ENCODE measurements at places on chromosomes 11 and 22.

DNA sequence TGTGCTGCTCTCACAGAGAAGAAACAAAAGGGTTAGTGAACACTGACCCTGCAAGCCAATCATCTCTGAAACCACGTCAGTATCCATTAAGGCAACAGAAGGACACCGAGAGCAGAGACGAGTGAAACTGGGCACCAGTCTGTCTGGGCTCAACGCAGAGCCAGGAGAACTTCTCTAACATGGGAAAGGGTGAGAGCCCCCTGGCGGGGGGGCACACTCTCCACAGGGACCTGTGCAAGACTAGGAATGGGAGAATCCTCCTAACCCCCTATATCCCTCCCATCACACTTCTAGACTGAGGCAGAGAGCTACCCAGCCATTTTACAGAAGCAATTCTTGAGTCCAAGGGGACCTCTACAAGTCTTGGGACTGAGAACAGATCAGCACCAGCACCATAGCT, 285.8 kb downstream of the SOX6 start:
- no peak for DNase-seq

GRCh38 chr11:59810911-59811259, 307 bp upstream of the MRPL16 start:
- DNase-seq: no peak

DNA sequence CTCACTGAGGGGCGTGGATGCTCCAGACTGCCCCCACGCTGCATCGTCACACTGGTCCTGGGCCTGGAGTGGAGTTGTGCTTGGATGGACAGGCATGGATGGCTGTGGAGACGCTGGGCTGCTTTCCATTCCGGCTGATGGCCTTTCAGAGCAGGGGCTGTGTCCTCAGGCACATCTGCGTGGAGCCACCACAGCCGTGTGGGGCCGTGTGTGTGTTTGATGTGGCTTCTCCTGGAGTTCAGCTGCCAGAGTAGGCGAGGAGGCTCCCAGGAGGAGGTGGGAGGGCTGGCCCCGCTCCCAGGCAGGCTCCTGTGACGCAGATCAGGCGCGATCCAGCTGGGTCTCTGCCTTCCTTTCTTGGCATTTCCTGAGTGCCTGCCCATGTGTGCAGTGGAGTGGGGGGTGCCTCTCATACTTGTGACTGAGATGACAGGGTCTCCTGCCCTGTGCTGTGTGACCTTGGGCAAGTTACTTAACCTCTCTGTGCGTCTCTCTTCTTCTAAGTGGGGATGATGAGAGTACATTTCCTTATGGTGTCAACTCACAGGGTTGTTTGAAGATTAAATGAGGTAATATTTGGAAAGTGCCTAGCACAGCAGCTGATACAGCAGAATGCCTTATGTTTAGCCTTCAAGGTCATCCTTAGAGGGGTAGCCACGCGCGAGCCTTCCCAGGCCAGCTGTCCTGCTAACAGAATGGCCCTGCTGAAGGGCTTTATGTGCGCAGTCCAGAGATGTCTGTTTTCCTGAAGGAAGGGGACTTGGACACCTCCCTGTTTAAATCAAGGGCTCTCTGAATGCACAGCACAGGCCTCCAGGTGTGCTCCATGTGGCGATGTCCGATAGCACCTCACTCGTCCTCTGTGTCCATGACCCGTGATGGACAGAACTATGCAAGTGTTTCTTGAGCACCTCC, 33.5 kb downstream of the GLB1L2 start:
- DNase-seq: no peak

DNA sequence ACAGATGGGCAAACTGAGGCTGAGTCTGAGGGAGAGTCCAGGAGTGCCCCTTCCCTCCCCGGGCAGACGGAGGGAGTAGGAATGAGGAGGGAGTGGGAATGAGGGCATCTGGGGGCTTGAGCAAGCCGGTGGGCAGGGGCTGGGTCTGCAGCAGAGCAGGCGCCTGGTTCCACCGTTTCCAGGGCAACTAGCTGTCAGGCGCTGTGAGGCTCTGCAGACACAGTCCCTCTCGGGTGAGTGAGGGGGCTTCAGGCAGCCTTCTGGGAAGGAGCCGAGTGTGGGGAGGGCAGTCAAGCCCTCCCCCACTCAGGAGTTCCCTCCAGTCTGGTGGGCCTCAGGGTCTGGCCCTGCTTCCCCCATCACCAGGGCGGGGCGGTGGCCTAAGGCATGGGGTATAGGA, 19.0 kb downstream of the TMEM258 start:
- DNase-seq: no peak

DNA sequence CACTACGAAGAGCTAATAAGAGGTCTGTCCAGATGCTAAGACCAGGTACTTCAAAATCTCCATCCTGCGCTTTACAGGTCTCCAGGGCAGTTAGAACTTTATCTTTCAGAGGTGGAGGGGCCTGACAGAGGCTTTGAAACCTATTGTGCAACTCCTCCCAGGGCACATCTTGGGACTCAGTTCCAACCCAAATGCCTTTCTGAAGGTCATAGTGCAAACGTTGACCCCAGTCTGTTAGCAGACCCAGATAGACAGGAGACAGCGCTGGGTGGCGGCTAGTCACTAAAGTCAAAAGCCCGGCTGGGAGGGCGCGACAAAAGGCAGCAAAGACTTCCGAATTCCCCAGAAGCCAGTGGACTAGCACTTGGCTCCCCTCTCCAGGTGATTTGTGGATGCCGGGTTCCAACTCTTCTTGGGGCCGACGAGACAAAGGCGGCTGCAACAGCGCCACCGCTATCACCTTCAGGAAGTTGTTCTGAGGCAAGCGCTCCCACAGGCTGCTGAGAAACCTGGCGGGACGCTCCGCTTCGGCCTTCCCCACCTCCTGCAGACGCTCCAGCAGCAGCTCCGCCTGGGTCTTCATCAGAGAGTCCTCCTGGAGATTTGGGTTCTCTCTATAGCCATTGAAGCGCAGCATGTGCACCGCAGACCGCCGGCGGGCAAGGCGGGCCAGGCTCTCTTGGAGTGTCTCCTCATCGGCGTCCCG, 728 bp downstream of the FANCF start:
- peak; percentile 56 for DNase-seq

- DNase-seq: no peak
Observed at GRCh38 chr11:125422681-125423080, 73.4 kb downstream of the FEZ1 start.

Data from left ventricle myocardium inferior (tissue), 1 donor.